Kasumi-1 (cell line): ENCODE measurements at places on chromosomes 7 and 10.

GRCh38 chr10:6400821-6401465 is 179.1 kb downstream of the PRKCQ start:
- DNase-seq: peak; percentile 55

- DNase-seq: peak; percentile 97
These were observed 53.3 kb downstream of the FHIP2A start for GRCh38 chr10:114874827-114875411.

GRCh38 chr7:106480161-106480579 is 180.8 kb downstream of the CCDC71L start:
- DNase-seq: no peak

DNA sequence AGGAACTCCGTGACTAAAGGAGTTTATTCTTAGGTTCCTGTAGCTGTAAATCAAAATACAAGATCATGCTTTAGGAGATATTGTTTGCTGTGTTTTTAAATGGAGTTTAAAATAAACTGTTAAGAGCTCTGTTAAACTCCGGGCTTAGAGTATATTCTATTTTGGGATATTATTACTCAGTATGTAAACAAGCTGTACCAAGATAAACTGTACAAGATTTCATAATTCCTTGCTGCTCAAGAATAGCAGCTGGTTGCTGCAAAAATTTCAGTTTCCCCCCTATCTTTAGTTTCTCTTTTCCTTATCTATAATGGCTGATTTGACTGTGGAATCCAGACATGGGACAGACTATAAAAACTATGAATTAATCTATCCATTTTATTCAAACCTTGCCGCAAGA is 215.7 kb downstream of the HTR7 start:
- DNase-seq: no peak
